ENCODE measurements at places on chromosomes 13 and 19.

GRCh38 chr19:51319649-51320279 is 8.3 kb downstream of the IGLON5 start:
- DNase-seq: no peak

- no peak for DNase-seq
These were observed 208.1 kb downstream of the RBM26 start for GRCh38 chr13:79197933-79198332.

GRCh38 chr13:110450016-110450900 is 111.3 kb downstream of the RAB20 start:
- no peak for DNase-seq

DNA sequence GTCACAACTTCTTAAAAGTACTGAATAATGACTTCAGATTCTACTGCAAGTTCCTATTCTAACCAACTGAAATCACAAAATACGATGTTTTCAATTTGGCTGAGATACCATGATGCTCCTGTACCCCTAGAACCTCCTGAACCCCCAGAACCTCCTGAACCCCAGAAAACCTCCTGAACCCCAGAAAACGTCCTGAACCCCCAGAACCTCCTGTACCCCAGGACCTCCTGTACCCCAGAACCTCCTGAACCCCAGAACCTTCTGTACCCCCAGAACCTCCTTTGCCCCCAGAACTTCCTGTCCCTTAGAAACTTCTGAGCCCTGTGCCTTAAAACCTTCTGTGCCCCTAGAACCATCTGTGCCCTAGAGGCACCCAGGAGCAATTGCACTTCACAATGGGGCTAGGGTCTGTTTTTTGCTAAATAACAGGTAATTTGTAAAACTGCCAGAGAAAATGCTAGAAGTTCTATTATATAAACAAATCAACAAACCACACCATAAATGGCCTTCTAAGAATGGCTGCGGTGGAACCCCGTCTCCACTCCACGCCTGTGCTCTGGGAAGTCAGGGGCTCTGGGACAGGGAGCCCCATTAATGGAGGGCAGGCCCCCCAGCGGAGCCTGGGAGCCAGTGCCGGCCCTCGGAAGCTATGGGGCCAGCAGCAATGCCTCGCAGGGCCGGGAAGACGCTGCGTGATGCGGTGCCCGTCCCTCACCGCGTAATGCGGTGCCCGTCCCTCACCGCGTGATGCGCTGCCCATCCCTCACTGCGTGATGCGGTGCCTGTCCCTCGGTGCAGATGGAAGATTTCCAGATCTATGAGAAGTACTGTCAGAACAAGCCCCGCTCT is 21.3 kb upstream of the F7 start:
- no peak for DNase-seq

DNA sequence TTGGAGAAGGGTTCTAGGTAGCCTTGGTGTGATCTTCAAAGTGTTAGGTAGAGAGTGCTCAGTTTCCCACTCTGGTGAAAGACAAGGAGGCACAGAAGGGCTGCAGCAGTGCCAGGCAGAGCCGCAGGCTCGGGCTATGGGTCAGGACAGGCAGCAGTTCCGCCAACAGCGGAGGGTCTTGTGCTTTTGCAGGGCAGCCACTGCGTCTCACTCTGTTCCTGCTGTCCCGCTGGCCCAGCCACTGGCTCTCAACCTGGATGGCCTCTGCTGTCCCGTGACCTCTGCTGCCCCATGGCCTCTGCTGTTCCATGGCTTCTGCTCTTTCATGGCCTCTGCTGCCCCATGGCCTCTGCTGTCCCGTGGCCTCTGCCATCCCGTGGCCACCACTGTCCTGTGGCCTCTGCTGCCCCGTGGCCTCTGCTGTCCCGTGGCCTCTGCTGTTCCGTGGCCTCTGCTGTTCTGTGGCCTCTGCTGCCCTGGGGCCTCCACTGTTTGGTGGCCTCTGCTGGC is 175.7 kb downstream of the URI1 start:
- no peak for DNase-seq

DNA sequence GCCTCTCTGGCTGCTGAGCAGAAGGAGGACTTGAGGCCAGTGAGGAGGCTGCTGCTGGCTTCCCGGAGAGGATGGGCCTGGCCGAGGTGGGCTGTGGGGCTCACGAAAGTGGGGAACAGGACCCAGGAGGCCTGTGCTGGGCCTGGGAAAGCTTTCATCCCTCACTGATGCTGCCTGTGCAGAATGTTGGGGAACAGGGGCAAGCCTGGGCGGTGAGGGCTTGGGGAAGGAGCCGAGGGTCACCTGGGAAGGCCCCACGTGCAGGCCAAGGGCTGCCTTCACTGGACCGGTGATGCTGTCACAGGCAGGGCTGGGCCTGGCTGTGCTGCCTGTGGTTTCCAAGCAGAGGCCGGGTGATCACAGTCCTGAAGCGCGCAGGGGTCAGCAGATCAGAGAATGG is 9.4 kb downstream of the AP1M1 start:
- DNase-seq: no peak

- DNase-seq: no peak
These were observed 549.0 kb downstream of the GPC6 start for GRCh38 chr13:93775507-93776108.

DNA sequence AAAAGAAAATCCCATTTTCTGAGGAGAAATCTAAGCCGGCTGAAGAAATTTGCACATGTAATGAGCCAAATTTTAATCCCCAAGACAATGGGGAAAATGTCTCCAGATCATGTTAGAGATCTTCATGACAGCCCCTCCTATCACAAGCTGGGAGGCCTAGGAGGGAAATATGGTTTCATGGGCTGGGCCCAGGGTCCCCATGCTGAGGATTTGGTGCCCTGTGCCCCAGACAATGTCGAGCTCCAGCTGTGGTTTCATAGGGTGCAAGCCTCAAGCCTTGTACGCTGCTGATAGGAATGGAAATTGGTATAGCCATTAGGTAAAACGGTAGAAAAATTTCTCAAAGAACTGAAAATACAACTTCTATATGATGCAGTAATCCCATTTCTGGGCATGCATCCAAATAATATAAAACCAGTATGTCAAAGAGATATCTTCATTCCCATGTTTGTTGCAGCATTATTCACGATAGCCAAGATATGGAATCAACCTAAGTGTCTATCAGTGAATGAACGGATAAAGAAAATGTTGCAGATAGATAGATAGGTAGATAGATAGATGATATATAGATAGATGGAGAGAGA is 19.3 kb upstream of the FREM2 start:
- no peak for DNase-seq

DNA sequence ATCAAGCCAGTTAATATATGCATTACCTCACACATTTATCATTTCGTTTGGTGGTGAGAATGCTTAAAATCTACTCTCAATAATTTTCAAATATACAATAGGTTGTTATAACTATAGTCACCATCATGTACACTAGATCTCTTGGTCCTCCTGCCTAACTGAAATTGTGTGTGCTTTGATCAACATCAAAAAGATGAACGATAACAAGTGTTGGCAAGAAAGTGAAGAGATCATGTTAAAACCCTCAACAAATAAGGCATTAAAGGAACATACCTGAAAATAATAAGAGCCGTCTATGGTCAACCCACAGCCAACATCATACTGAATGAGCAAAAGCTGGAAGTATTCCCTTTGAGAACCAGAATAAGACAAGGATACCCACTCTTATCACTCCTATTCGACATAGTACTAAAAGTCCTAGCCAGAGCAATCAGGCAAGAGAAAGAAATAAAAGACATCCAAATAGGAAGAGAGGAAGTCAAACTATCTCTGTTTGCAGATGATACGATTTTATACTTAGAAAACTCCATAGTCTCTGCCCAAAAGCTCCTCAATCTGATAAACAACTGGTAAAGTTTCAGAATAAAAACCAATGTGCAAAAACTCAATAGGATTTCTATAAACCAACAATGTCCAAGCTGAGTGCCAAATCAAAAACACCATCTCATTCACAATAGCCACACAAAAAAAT is 27.9 kb upstream of the OR10H1 start:
- DNase-seq: no peak

DNA sequence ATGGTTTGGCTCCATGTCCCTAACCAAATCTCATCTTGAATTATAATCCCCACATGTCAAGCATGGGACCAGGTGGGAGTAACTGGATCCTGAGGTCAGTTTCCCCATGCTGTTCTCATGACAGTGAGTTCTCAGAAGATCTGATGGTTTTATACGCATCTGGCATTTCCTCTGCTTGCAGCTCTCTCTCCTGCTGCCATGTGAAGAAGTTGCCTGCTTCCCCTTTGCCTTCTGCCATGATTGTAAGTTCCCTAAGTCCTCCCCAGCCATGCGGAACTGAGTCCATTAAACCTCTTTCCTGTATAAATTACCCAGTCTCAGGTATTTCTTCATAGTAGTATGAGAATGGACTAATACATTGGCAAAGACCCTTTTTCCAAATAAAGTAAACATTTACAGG is 96.8 kb downstream of the TSHZ3 start:
- no peak for DNase-seq

DNA sequence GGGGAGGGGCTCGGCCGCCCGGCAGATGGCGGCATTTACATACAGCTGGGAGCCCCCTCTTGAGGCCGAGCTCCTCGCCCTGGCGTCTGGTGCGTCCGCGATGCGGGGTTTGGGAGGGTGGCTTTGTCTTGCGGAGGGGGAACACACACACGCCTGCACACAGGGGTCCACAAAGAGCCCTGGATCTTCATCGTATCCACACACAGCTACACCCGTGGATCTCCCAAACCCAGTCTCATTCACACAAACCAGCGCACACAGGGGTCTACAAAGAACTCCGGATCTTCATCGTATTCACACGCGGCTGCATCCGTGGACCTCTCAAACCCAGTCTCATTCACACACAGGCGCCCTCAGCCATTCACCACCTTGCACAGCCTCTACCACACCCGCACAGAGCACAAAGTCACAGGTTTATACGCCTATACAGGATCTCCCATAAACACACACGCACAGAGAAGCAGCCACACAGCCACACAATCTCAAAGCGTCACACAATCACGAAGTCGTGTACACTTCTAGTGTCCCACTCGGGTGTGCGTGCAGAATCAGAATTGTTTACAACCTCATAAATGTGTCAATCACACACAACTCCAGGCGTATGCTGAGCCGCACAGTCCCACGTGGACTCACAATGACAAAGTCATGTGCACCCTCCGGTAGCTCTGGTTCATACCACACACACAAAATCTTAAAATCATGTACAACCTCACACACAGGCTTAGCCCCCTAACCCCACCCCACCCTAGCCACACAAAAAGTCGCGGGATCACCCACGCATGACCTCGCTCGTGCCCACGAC is 550 bp upstream of the DLL3 start:
- no peak for DNase-seq

DNA sequence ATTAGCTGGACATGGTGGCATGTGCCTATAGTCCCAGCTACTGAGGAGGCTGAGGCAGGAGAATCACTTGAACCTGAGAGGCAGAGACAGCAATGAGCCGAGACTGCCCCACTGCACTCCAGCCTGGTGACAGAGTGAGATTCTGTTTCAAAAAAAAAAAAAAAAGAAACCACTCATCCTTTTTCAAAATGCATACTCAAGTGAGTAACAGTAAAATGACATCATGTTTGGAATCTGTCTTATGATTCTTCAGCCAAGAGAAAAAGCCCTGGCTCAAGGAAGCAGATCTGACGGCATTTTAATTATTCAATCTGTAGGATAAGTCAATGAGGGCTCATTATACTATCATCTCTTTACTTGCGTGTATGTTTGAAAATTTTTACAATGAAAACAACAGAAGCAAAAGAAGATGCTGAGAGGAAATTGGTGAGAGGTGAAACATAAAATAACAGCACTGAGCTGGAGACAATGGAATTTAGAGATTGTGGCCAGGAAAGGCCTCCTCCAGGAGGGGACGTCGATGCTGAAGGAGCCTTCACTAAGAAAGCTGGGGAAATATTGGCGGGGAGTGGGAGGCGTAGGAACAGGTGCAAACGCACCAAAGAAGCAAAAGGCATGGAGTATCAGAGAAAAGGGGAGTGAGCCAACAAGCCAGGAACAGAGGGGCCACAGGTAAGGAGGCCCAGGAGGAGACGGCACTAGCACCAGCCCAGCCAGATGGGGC is 12.9 kb upstream of the CCNE1 start:
- DNase-seq: no peak

DNA sequence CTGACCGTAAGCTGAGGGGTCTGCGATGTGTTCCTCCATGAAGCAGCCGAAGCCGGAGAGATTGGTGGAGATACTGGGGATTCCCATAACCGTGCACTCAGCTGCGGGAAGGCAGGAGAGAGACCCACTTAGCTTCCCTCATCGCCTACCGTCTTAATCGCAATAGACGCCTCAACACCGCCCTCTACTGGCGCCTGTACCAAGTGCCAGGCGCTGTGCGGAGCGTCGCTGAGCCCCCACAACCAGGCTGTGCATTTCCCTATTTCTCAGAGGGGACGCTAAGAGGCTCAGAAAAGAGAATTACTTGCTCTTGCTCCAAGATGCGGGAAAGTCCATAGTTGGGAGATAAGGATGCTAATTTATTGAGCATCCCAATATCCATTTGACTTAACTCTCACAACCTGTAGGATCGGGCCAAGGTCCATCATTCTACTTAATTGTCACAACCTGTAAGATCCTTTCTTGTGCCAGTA is 5.8 kb downstream of the FTL start:
- no peak for DNase-seq

DNA sequence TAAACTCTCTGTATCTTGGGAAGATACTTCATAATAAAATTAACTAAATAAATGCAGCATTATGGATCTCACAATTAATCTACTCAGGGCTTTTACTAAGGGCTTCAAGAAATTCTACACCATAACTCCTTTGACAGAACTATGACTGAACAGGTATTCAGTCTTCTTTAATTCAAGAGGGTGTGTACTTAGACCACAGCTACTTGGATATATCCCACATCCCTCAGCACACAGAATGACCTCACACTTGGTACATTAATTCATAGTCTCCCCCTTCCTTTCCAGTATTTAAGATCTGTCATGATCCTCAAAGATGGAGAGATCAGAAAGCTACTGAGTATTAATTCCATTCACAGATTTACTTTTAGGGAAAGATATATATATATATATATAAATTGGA is 11.6 kb downstream of the DIAPH3 start:
- no peak for DNase-seq

- DNase-seq: no peak
These were observed 46.4 kb downstream of the RUBCNL start for GRCh38 chr13:46340631-46341111.

DNA sequence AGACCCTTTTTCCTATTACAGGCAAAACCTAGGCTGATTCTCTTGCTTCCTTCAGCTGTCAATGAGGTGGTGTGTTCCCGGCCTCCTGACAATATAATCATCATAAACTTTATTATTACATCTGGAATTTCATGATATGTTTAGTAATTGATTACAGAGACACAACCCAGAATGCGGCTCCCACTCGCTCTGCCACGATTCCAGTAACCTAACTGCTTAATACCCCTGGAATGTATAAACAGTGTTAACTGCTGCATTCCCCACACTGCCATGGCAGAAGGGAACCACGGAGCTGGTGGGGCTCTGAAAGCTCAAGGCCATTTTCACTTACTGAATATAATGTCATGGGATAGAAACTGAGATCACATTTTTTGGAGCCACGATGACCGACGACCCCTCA is 17.1 kb downstream of the TSHZ3 start:
- DNase-seq: no peak
